Stimulated activated CD8-positive, alpha-beta memory T cell treated with anti-CD3 and anti-CD28 coated beads, Interleukin-15, amount 100 ng/mL, for 4 hours (primary cell): ENCODE measurements at places on chromosomes 1 and 21.

DNA sequence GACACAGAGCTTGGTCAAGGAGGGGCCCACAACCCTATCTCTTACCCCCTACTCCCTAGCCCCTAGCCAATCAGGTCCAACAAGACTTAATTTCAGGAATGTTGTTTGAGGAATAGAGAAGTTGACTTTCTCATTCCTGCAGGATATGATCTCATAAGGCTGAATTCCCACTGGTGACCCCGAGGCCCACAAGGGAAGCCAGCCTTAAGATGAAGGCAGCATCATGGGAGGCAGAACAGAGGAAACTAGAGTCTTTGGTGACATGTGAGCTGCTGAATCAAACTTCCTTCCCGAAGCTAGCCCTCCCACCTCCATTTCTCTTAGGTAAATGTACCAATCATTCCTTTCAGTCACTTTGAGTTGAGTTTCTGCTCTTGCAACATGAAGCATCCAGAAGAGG is 9.1 kb upstream of the PDIK1L start:
- DNase-seq = no peak

GRCh38 chr1:12437629-12438028 is 180.4 kb downstream of the DHRS3 start:
- DNase-seq = no peak

GRCh38 chr1:10450836-10451235 is 1.0 kb downstream of the CORT start:
- DNase-seq = no peak

DNA sequence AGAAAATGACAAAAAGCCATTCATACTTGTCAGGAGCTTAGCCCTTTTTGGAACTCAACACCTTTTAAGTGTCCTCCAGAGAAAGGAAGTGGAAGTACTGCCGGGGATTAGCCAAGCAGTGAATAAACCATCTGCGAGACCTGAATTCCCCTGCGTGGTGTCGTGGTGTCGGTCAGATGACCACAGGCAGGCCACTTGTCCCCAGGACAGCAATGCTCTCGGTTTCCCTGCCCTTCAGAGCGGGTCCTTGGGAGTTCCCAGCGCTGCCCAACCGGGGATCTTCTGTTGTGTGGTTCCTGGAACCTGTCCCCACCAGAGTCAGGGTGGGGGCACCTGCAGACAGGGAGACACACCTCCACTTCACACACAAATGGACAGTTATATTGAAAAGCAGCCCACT is 9.2 kb downstream of the GPR157 start:
- DNase-seq = no peak

DNA sequence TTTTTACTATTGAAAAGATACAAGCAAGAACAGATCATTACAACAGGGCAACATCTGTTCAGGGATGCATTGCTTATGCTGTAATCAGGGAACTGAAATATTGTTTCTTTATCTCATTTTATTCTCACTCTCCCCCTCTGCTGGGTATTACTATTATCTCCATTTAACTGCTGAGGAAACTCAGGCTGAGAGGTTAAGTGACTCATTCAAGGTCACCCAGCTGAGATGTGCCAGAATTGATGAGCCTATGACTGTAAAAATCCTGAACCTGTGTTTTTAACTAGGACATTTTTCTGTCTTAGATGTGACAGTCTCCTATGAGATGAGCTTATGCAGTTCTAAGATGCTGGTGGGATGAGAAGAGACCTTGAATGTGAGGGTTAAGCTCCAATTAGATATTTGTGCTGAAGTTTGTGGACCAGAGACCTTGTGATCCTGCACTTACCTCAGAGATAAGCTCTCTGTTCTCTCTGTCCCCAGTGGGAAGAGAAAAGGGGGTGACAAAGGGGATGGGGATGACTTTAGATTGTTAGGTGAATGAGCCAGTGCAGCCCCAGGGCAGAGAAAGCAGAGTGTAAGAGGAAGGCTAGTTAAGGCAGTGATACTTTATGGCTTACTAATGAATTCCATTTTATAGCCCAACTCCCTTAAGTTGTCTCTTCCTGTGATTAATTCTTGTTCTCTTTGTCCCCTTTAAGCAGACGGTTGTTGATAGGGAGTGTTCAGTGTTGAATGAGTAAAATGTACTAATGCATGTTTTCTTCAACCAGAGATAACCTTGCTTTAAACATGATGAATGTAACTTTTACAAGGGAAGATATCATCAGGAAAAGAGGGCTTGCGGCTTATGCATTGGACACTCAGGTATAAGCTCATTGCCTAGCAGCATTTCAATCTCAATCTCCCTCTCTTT is 111.4 kb downstream of the HLX start:
- no peak for DNase-seq

GRCh38 chr21:18369115-18369514 is 34.5 kb downstream of the TMPRSS15 start:
- DNase-seq = no peak

GRCh38 chr1:18746981-18747380 is 112.5 kb downstream of the TAS1R2 start:
- DNase-seq = no peak

DNA sequence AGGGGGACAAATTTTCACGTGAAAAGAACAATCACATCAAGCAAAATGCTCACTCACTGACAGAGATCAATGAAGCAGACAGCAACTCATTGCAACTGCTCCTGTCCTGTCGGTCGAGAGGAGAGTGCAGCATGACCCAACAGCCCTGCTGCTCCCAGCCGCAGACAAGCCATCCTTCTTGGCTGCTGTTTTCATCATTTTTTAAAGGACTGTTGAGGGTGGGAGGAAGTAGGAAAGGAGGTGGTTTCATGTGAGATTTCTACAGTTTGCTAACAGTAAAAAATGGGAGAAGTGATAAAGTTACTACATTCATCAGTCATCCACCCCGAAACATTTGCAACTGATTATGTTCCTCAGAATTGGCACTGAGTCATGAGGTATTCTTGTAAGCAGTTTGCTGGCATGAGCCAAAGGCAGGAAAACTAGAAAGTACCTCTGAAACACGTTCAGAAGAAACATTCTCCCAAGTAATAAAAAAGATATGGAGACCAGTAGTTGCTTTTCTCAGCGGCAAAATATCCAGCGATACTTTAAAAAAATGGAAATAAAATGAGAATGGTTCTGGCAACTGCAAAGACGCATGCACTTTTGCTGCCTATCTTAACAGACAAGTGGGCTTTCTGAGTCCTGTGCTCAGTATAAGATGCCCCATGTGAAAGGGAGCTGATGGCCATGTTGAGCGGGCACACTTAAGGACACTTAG is 72.0 kb upstream of the CLDN14 start:
- no peak for DNase-seq

GRCh38 chr1:5651964-5652821 is 340.0 kb downstream of the NPHP4 start:
- no peak for DNase-seq

GRCh38 chr21:37408464-37409193 is 42.1 kb downstream of the DYRK1A start:
- DNase-seq = no peak

DNA sequence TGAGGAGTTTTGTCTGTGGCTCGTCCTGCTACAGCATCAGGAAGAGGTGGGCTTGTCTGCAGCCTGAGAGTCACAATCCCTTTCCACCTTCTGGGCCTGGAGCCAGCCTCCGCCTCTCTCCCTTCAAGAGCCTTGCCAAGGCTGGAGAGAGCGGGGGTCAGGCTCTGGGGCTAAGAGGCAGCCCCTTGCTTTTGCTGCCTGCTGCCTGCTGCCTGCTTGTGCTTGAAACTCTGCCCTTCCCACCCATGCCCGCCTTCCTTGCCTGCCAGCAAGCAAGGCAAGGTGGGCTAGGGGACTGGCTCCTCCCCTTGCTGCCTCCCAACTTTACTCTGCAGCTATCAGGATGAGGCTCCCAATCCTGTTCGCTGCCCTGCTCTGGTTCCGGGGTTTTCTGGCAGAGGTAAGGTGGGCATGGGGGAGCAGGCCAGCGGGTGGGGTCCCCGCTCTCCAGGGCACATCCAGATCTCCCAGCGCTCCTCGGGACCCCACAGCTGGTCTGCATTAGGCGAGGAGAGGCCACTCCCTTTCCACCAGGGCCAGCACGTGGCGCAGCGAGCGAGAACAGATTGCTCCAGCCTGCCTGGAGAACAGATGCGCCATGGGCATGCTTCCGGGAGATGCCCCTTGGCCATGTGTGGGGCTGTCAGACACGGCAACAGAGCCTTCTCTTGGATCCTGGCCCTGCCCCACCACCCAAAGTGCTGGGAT is 7.5 kb upstream of the PTPN7 start:
- DNase-seq = no peak

DNA sequence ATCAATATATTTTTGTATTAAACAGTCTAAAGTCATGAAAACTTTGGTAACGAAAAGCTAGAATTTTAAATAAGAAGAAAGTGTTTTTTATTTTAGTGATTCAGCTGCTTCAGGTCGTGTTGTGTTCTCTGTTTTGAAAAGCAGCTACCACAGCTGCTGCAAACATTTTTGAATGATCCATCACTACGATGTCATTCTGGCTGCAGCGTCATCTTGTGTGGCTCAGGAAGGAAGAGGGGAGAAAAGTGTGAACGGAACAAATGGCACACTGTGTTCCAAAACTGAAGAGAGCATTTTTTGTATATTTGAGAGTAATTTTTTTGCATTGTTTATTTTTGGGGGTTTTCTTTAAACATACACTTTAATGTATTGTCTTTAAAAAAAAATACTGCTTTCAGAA is 323.0 kb upstream of the ADGRL2 start:
- no peak for DNase-seq

DNA sequence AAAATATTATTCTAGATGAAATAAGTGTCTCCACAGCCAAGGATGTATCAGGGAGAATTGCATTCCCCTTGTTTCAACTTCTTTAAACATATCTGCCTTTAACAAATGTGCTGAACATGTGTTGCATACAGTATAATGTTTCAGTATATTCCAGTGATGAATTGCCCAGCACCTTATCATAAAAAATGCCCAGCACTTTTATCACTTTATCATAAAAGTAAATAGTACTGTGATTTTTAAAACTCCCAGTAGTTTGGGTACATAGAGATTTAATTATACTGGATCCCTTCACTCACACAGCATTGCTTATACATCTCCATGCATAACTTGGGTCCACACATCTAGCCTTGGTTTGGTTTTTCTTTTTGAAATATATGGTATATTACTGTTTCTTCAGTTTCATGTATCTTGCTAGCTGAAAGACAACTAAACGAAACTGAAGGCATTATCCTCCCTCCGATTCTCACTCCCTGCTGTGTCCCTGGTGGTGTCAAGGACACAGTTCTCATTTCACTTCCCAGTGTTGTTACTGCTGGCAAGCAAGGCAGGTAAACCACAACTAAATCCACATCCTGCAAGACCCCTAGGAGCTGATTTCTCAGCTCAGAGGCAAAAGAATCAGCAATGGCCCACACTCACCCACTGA is 118.2 kb upstream of the SLC44A3 start:
- DNase-seq = no peak

DNA sequence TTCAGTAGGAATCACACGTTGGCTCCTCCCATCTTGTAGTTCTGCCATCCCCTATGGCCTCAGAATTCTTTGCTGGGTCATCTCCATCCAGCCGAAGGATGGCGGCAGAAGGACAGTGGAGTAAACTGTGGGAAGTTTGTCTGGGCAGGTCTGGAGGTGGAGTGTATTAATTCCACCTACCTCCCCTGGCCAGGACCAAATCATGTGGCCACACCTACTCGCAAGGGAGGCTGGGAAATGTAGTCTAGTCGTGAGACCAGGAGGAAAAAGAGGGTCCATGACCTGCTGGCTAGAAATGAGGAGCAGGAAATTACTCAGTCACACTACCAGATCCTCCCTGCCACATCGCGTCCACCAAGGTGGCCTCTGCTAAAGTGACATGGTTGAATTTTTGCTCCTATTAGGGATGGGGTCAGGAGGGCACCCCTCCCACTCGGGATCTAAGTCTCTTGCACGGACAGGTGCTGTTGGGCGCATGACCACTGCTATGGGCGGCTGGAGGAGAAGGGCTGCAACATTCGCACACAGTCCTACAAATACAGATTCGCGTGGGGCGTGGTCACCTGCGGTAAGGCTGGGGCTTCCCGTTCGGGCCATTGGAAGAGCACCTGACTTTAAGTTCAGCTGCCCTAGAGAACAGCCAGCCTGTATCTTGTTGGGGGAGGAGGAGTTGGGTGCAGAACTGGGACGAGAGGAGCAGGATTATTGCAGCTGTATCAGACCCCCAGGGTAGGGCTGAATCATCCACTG is 19.5 kb downstream of the PLA2G5 start:
- DNase-seq = no peak

DNA sequence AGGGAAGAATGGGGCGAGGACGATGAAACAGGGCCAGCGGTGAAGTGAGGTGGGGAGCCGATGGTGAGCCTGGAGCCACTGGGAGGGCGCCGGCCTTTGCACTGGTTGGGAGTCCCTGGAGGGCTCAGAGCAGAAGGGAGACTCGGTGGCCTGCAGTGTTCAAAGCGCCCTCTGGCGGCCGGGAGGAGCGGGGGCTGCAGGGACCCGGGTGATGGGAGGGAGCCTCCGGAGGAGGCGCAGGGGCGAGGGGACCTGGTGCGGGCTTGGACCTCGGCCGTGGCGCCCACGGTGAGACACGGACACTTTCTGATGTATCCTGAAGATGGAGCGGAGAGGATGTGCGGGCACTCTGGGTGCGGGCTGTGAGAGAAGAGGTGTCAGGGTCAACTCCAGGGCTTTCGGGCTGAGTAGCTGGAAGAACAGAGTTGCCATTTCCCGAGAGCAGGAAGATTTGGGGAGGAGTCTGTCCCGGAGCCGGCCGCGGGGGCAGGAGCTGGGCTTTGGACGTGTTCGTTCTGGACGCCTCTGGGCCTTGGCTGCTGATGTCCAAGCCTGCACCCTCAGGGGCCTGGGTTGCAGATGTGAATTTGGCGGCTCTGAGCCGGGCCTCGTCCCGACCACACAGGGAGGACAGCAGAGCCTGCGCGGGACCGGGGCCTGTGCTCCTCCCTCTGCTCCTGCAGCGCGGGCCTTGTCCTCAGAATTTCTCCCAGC is 29.7 kb downstream of the HEYL start:
- peak; percentile 40 for DNase-seq

DNA sequence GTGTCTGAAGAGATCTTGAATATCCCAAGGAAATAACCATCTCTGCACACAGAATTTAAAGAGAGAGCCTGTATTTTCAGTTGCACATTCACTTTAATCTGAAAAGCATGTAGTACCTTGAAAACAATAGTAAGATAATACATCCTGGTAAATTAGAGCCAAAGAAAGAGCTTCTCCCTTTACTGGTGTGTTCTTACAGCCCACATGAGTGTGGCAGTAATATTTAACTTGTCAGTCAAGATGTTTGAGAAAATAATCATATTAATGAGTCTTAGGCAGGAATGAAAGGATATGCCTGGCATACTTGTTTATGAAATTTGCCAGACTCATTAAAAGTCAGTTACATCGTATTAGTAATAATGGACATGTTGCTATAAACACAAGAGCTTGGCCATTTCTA is 908.4 kb upstream of the ADGRL4 start:
- DNase-seq = no peak

GRCh38 chr1:29382851-29383745 is 146.8 kb downstream of the PTPRU start:
- no peak for DNase-seq

DNA sequence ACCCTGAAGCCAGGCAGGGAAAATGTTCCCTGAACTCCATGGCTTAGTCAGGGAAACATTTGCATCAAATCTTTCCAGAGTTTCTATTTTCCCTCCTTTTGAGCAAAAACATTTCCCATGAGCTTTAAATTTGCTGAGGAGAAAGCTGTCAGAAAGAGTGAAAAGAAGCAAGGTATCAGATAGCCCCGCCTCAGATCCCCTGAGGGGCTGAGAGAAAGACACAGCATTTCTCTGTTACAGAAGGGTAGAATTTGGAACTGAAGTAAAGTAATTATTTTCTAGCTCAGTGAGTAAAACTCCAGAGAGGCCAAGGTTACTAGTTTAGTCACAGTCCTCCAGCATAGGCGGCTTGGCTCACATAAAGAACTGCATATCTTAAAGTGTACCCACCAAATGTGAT is 10.6 kb downstream of the FMO1 start:
- DNase-seq = no peak
